ENCODE measurements at places on chromosomes 4 and X.

DNA sequence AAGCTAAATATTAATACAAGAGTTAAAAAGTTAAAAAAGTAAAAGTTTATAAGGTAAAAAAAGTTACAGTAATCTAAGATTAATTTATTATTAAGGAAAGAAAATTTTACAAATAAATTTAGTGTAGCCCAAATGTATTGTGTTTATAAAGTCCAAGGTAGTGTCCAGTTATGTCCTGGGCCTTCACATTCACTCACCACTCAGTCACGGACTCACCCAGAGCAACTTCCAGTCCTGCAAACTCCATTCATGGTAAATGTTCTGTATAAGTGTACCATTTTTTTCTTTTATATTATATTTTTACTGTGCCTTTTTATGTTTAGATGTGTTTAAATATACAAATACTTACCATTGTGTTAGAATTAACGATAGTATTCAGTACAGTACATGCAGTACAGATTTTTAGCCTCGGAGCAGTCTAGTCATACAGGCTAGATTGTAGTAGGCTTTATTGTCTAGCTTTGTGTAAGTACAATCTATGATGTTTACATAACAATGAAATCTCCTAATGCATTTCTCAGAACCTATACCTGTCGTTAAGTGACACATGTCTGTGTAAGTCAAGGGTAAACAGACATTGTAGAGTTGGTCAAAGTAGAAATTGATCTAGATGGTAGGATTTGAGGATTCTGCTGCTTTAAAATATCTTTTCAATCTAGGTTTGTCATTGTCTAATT lies 197.7 kb downstream of the GC start:
- DNase-seq: no peak

DNA sequence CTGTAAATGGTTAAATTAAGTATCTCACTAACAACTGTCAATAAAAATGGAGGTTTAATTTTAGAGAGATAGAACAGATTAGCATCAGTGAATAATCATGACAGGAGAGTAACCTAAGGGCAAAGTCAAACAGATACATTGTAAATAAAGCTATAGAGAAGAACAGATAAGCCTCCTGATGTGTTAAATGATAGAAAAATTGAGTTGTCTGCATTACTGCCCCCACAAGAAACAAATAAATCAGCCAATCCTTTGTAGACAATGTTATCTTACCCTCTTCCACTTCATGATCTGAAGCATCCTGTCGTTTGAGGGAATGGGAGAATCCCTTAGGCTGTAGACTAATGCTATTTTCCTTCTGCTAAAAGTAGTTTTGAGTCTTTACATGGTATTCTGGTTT lies 147.8 kb downstream of the PCDH18 start:
- no peak for DNase-seq

DNA sequence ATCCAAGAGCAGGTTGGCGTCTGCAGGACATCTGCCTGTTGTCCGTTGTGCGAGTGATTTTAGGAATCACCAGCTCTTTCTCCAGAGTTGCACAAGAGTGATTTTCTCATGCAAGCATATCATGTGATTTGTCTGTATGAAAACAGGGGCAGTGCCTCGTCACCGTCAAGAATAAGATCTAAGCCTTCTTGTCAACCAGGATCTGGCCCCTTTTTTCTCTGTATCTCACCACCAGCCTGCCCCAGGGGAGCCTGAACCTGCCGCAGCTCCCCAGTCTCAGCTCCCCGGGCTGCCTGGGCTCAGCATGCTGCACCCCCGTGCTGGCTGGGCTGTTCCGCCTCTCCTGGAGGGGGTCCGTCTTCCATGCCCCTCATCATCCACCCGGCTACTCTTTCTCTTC lies 90.5 kb downstream of the STOX2 start:
- no peak for DNase-seq

- DNase-seq: no peak
Measured at GRCh38 chr4:44186096-44186849, 262.3 kb downstream of the KCTD8 start.

DNA sequence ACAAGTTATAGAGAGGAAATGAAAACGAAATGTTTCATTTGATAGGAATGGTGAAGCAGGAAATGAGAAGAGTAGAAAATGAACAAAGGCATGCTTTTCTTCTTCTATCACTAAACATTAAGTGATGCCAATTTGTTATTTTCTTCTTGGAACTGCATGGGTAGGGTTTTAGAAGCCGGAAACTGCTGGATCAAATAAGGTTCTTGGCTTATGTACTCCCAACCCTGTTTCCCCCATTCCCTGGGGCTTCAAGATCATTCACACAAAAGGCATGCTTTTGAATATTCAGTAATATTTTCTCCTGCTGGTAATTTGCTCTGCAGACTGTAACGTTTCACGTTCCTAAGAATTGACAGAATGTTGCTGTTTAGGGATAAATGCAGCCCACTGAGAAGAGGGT lies 224.1 kb downstream of the NLGN4X start:
- no peak for DNase-seq

- DNase-seq: no peak
Measured at GRCh38 chr4:165198329-165198728, 9.0 kb upstream of the KLHL2 start.

GRCh38 chrX:63744850-63745394 lies 40.1 kb downstream of the ARHGEF9 start:
- DNase-seq: no peak

GRCh38 chr4:138242076-138242833 lies at the start of gene SLC7A11:
Gene SLC7A11, minus strand, starts transcription at chr4:138242349. Its CDS starts 280 bp downstream, at chr4:138242069.
- peak; percentile 78 for DNase-seq

GRCh38 chr4:47538825-47539154 lies 53.7 kb downstream of the ATP10D start:
- DNase-seq: no peak

DNA sequence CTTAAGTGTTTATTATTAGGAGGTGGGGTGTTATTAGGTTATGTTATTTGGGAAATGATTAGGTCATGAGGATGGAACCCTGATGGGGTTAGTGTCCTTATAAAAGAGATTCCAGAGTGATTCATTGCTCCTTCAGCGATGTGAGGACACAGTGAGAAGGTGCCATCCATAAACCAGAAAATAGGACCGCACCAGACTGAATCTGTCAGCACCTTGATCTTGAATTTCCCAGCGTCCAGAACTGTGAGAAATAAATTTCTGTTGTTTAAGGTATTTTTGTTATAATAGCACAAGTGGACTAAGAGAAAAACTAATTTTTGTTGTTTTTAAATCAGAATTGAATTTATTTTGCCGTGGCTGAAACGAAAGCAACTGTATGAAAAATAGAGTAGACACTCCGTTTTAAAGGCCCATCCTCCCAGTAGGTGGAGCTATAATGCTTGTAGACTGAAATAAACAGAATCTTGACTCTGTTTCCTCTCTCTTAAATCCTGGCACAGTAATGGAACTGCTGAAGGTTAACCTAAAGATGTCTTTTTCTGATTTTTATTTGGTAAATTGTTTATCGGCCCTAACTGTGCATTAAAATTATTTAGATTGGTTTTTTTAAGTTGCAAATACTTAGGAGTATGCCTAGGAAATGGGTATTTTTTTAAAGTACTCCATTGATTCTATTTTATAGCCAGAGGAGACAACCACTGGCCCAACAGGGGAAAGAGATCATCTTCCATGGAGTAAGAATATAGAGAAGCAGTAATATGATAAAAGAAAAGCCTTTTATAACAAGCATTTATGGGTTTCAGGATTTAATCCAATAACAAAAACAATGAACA lies 133.2 kb upstream of the ADAMTS3 start:
- peak; percentile 61 for DNase-seq

- DNase-seq: no peak
Measured at GRCh38 chrX:134782796-134783195, 124.5 kb upstream of the PLAC1 start.

DNA sequence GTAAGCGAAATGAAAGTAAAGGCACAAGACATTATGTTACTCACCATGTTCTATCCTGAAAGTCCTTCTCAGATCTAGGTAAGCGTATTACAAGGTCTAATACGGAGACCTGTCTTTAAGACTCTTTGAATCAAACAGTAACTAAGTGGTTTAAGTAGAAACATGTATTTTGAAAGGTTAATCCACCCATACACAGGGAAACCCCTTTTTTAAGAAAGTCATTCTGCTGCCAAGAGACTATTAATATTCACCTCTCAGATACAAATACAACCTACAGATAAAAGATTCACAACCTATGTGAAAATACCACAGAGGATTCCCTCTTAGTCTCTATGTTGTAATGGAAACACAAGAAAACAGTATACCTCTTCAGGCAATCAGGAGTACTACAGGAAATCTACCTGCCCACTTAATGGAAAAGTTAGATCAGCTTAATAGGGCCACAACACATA lies 63.2 kb upstream of the TNIP3 start:
- DNase-seq: no peak

GRCh38 chr4:157978680-157979361 lies 194.0 kb downstream of the GASK1B start:
- DNase-seq: peak; percentile 19

- DNase-seq: no peak
Measured at GRCh38 chr4:8157944-8158709, 486 bp downstream of the ABLIM2 start.

GRCh38 chr4:95528388-95528948 lies 20.3 kb downstream of the UNC5C start:
- no peak for DNase-seq

DNA sequence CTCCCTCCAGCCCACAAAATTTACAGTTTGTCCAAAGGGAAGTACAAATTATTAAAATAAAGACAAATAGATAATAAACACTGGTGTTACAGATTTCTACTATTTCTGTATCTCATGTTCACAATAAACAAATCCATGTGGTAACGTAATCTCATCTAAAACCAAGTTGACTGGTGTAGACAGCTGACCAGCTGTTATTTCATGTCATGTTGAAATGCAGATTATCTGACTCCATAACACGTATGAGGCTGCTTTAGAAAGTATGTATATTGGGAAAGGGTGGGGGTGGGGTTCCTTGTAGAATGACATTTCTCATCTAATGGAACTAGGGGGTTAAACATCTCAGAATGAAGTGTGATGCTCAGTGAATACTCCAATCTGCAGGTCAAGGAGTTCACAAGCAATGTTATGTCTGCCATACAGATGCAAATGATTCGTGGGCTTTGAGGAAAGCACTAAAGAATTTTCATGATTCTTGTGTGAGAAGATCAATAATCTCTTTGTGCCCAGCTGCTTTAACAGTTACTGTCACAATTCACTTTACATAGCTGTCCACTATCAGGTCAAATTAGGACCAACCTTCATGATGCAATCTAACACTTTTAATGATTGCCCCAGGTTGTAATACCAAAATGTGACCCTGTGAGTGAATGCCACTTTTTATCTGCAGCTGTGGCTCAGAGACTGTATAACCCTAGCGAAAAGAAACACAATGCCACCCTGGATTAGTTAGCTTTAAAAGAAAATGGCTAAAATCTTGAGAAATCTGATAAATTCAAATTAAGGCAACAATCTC lies 114.0 kb downstream of the ENOX2 start:
- no peak for DNase-seq

- DNase-seq: no peak
Measured at GRCh38 chr4:26420913-26421312, 69.4 kb downstream of the CCKAR start.

DNA sequence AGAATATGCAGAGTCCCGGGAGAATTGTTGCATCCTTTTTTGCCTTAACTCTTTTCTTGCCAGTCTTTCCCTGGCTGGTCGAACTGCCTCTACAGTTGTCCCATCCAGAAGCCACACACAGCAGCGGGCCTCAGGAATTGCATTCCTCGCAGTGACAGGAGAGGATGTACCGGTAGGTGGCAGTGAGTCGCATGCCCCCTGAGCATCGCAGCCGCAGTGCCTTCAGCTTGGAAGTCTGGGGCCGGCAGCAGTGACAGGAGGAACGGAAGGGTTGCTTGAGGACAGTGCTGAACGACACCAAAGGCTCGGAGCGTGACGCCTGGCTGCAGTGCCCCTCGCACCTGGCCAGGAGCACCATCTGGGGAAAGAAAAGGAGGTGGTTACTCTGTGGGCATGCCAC lies 23.5 kb downstream of the NDP start:
- DNase-seq: peak; percentile 14

DNA sequence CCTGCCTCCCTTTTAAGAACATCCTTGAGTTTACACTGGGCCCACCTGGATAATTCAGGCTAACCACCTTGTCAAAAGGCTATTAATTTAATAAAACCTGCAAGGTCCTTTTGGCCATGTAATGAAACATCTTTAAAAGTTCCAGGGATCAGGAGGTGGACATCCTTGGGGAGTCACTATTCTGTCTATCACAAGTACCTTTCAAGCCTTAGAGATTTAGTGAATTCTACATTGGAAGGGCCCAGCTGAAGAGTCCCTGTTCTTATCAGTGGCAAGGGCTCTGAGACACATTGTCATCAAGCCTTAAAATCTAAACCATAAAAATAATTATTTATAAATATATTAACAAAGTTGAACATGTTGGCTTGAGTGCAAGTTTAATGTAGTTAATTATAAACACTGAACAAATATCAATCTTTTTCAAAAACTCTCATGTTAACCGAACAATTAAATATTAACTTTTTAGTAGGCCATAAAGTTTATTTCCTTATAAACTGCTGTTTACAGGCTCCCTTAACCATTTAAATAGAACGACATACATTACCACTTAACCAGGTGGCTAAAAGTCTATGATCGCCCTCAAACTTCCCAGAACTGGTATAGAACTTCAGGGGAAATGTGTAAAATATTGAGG lies 104.4 kb upstream of the CBR4 start:
- no peak for DNase-seq

DNA sequence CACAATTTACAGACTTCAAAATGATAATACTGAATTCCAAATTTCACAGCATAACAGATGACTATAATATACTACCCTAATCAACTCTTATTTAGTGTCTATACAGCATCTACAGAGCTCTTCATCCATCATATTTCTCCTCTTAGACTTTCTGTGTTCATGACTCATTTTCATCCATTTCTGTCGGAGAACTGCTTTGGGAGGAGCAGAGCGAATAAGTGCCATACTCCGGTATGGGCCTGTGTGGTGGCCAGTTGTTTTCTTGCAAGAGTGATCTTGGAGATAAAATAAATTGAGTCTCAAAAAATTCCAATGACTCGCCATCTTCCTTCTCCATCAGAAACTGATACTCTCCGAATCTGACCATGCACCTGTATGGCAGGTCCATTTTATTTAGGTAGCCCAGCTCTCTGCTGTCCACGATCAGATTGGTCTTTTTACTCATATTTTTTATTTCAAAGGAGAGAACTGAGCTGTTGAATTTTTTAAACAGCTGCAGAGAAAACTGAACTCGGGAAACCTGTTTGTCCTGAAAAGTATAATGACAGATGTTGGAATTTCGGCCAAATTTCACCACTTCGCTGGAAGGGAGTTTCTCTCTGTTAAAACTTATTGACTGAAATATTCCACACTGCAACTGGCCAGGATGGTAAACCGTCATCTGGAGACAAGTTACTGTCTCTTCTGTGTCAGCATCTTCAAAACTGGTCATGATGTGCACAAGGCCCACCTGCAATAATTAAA lies 7.8 kb downstream of the TIFA start:
- DNase-seq: no peak

GRCh38 chrX:71996826-71997225 lies 86.2 kb downstream of the NHSL2 start:
- DNase-seq: no peak

Measured in activated CD4-positive, alpha-beta T cell treated with anti-CD3 and anti-CD28 coated beads, Interleukin-2, amount 10 ng/mL, durations not matched to agents 7 days and 5 days (primary cell).